AML-193 (cell line): ENCODE measurements at places on chromosomes 2 and 18.

- DNase-seq = no peak
Measured at GRCh38 chr2:17533546-17533945, 7.0 kb upstream of the VSNL1 start.

- DNase-seq = no peak
Measured at GRCh38 chr2:209512971-209513370, 89.1 kb downstream of the MAP2 start.

- no peak for DNase-seq
Measured at GRCh38 chr18:79607361-79607952, 72.1 kb upstream of the CTDP1 start.

GRCh38 chr2:152064001-152064400 lies 34.8 kb downstream of the CACNB4 start:
- DNase-seq = no peak

DNA sequence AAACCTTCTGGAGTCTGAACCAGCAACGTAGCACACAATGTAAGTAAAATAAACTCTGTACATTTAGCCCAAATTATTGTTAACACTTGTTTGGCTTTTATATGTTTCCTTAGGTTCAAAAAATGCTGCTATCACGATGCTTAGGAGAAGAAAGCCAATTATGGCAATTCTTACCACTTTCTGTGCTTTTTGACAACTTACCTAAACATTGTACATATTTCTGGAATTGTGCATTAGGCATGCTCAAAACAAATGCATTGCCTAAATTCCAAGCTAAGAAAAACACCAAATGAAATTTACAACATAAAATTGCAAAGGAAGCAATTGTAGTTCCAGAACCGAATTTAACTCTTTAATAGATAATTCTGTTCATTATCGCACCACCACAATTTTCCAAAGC lies 585.6 kb upstream of the DSEL start:
- no peak for DNase-seq

- DNase-seq = no peak
Measured at GRCh38 chr18:36693931-36694620, 134.7 kb downstream of the TPGS2 start.

- DNase-seq = no peak
Measured at GRCh38 chr18:56423626-56424025, 214.8 kb downstream of the TXNL1 start.

DNA sequence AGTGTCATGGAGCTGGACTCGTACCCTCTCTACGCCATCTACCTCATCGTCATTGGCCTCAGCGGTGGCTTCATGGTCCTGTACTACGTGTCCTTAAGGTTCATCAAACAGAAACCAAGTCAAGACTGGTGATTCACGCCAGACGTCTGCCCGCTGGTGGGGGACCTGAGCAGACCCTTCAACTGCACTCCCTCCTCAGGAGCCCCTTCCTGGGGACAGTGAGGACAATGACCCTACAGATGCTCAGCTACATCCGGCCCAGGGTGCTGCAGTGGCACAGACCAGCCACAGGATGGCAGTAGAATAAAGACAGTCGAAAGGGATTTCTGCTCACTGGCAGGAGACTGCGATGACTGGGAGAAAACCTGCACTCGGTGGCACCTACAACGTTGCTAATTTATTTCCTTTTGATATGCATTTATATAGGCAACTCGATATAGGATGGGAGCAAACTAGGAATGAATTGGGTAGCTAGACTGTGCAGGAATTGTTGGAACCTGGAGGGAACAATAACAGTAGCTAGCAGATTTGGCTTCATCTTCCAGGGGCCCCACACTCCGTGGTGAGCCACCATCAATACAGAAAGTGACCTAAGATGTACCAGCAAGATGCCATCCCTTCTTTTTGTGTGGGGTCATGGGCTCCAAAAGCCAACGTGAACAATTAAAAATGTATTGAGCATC lies 39.2 kb downstream of the ABCG8 start:
- peak; percentile 47 for DNase-seq

- DNase-seq = no peak
Measured at GRCh38 chr18:75157851-75158250, 51.1 kb downstream of the PTGR3 start.

GRCh38 chr2:85613717-85614515 lies 2.0 kb upstream of the C2orf68 start:
- DNase-seq = no peak

GRCh38 chr2:183998797-183999190 lies 599.5 kb upstream of the ZNF804A start:
- DNase-seq = no peak

- DNase-seq = no peak
Measured at GRCh38 chr2:238771639-238772038, 76.2 kb upstream of the TWIST2 start.

GRCh38 chr18:46406539-46406932 lies 250.5 kb downstream of the LOXHD1 start:
- DNase-seq = no peak

DNA sequence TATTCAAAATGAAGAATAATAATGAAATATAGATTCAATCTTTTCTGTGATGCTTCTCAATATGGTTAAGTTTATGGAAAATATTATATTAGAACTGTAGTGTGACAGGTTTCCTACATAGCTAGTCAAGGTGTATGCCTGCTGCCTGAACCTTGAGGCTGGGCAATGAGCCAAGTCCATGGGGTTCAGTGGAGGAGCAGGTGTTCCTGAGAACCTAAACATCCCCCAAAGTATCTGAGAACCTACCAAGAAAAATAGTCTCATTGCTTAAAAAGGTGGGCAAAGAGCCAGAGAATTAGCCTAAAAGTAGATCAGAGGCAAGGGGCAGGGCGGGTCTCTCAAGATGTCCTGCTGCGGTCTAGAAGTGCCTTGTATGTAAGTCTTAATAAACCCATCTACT lies 185.9 kb upstream of the SPHKAP start:
- no peak for DNase-seq

DNA sequence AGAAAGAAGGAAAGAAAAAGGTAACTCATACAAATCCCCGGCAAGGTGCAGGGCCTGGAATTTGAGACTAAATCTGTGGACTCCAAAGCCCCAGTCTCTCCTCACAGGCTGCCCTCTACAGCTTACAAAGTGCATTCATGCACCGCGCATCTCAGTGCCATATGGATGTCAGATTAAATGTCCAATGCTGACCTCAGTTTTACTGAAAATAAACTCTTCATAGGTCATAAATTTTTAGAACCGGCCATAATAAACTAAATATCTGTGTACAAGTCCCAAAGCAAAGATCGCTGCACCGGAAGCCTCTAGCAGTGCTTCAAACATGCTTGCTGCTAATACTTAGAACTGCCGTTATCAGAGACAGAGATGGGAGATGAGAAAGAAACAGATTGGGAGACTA lies 17.7 kb downstream of the ST6GAL2 start:
- no peak for DNase-seq

DNA sequence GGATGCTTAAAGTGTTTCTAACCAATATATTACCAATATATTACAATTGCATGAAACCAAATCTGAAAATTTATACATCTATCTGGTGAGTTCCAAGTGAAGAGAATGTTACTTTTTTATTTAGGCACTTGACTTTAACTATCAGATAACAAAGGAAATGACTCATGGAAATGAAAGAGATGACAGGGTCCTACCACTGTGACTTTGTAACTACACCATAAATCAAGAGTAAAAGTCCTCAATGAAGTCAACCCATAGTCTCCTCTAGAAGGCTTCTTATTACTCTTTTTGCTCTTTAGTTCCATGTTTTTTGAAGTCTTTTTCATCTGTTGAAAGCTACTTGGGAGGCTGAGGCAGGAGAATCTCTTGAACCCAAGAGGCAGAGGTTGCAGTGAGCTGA lies 545.0 kb upstream of the PIK3C3 start:
- no peak for DNase-seq

GRCh38 chr2:98777076-98777475 lies 46.1 kb upstream of the MGAT4A start:
- no peak for DNase-seq

GRCh38 chr2:195055996-195056395 lies 601.0 kb upstream of the SLC39A10 start:
- no peak for DNase-seq

GRCh38 chr2:42342061-42342794 lies 18.8 kb downstream of the COX7A2L start:
- no peak for DNase-seq

- no peak for DNase-seq
Measured at GRCh38 chr2:86510436-86510933, 52.8 kb downstream of the CHMP3 start.

- no peak for DNase-seq
Measured at GRCh38 chr18:4130734-4131719, 324.1 kb downstream of the DLGAP1 start.

- no peak for DNase-seq
Measured at GRCh38 chr18:11078491-11078890, 70.9 kb downstream of the PIEZO2 start.

DNA sequence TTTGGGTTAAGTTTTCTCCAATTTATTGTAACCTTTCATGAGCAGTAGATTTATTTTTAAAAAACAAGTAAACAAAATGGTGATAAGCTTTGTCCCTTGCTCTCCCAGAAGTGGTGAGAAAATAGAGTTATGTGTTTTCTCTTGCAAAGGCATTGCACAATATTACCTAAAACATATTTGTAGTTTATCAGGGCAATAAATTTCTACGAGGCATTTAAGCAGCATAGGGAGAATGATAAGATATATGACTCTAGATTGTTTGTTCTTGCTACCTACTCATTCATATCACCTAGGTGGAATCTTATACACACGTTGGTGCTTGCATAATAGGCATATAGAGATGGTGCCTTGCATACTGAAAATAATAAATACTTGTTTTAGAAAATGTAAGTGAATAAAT lies 201.7 kb downstream of the MYO1B start:
- DNase-seq = no peak

DNA sequence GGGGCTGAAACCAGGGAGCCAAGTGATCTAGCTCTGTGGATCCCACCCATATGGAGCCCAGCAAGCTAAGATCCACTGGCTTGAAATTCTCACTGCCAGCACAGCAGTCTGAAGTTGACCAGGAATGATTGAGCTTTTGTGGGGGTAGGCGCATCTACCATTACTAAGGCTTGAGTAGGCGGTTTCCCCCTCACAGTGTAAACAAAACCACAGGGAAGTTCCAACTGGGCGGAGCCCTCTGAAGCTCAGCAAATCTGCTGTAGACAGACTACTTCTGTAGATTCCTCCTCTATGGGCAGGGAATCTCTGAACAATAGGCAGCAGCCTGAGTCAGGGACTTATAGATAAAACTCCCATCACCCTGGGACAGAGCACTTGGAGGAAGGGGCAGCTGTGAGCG lies 96.7 kb downstream of the CCDC148 start:
- no peak for DNase-seq

GRCh38 chr2:869357-869871 lies 81.2 kb upstream of the SNTG2 start:
- DNase-seq = no peak

- no peak for DNase-seq
Measured at GRCh38 chr18:42824178-42824577, 291.3 kb downstream of the RIT2 start.

DNA sequence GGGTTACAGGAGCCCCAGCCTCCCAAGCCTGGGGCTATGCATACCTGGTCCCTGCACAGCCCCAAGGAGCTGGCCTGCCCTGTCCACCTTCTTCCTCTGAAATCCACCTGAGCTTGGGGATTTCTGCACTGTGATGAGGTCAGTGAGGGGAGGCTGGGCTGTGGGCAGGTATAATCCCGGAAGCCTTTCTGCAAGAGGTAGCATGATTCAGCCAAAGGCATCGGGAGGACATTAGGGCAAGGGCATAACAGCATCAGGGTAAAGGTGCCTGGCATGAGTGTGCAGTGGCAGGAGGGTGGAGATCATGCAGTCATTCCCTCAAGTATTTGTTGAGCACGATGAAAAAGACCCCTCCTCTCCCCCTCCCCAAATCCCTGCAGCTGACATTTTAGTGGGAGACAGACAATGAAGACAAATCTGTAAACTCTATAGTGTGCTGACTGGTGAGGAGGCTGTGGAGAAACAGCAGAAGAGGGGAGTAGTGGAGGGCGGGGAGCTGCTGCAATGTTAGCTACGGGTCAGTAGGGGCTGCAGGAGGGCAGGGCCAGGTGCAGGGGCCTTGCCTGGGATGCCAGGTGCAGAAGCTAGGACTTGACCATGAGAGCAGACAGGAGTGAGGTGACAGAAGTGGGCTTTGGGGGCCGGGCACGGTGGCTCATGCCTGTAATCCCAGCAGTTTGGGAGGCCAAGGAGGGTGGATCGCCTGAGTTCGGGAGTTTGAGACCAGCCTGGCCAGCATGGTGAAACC lies 18.7 kb downstream of the ZFP36L2 start:
- DNase-seq = no peak

DNA sequence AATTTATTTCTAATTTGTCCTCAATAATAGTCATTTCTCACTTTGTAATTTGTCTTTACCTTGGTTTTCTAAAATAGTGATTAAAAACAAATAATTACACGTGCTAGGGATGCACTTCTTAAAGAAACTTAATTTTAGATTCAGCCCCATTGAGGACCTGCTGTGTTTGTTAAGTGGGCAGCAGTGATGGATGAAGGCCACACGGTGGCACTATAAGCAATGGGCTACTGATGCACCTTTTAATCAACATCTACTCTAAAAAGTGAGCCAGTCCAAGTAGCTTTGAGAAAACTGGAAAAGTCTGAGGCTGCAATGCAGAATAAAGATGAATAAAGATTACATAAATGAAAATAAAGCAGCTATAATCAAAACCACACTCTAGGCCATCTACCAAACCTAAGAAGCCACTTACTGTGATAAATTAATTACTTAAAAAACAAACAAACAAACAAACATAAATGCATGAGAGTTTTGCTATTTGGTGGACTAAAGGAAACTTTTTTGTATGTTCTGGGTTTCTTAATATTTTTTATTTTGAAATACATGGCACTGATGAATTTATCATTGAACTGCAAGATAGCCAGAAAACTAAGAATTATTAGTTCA lies 89.3 kb downstream of the PDE11A start:
- DNase-seq = peak; percentile 50

DNA sequence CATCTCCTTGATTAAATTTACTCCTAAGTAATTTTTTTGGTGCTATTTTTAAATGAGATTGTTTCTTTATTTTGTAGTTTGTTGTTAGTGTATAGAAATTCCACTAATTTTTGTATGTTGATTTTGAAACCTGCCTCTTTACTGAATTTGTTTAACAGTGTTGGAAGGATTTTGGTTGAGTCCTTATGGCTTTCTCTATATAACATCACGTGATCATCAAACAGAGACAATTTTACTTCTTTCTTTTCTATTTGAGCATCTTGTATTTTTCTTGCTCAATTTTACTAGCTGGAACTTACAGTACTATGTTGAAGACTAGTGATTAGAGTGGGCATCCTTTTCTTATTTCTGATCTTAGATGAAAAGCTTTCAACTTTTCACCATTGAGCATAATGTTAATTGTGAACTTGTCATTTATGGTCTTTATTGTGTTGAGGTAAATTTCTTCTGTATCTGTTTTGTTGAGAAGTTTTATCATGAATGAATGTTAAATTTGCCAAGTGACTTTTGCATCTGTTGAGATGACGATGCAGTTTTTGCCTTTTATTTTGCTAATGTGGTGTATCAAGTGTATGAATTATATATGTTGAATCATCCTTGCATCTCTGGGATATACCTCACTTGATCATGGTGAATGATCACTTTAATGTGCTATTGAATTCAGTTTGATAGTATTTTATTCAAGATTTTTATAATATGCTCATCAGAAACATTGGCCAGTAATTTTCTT lies 645.3 kb upstream of the DDX18 start:
- no peak for DNase-seq
